Activated T-cell treated with anti-CD3 and anti-CD28 coated beads, Interleukin-2, amount 50 U/mL, for 4 hours (primary cell): ENCODE measurements at places on chromosomes 12 and 14.

GRCh38 chr14:85131226-85131922, 398.6 kb upstream of the FLRT2 start:
- no peak for DNase-seq

- DNase-seq = no peak
These were observed 173.8 kb downstream of the NAV3 start for GRCh38 chr12:78004249-78005093.

- no peak for DNase-seq
These were observed 126.0 kb downstream of the CHST11 start for GRCh38 chr12:104582739-104583138.

GRCh38 chr14:70525691-70526090, 9.1 kb downstream of the ADAM20 start:
- no peak for DNase-seq

DNA sequence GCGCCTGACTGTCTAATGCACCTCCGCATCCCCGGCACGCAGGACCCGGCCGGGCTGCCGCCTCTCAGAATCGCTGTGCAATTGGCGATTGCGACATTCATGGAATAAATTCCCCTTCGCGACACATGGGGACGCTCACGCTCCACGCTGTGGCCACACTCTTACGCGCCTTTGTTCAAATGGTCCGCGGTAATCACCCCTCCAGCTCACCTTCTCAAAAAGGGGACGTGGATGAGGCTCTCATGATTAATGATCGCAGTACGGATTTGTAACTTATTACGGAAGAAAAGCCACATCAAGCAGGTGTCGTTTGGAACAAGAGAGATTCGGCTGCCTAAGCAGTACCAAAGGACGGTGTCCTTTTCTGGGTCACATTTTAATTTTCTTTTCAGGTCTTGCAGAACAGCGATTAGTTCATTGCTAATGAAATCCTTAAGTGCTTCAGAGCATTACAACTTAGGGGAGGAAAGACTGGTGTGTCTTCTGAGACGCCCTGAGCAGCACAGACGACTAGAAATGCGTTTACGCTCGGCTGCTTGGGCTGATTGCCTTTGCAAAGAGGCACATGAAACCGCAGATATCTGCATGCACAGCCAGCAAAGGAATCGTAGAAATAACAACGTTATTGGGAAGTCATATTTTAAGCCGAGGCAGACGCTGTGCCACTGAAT, 37.3 kb upstream of the ADGRD1 start:
- no peak for DNase-seq
